ENCODE measurements at places on chromosomes 12 and 14.

GRCh38 chr14:29892327-29892726, 35.3 kb downstream of the PRKD1 start:
- no peak for DNase-seq

GRCh38 chr14:30874120-30874998, at the start of gene COCH:
TSS of gene COCH (plus strand) at chr14:30874559. CDS start at chr14:30874939, 380 bp downstream.
- DNase-seq: peak; percentile 47

DNA sequence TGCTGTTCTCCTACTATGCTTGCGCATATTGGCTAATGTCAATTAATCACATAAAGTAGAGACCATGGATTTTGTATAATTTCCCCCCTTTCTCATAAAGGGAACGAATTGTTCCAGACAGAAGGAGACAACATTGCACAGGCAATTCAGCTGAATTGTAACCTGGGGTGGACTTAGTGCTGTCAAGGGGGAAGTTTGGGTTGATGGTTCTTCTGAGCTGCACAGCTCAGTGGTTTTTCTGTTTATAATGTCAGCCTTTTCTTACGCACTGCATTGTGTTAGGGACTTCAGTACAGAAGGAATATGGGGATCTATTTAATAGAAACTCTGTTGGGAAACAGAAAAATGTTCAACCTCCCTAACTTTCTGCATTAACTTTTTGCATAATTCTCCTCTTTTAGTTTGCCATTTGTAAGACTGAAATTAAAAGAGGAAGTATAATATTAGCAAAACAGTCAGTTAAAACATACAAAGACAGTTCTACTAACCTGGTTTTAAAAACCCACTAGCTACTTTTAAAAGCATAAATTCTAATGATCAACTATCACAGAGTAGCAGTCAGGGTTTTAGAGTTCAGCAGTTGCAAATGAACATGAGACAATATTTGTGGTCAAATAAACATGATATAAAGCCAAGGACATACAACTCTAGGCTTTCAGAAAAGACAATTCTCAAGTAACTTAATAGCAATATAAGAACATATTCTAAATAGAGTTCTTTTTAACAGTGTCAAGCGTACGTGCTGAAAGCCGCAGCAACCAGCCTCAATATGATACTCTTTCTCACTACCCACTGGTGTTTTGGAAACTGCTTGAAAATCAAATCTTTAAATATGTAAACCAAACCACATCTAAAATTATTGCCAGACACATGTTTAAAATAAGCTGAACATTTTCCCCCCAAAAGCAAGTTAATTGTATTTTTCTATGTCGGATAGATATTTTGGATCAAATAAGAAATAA, 393.0 kb downstream of the FSCB start:
- DNase-seq: no peak

GRCh38 chr12:47967461-47968321, 4.3 kb downstream of the TMEM106C start:
- DNase-seq: no peak

- no peak for DNase-seq
Measured at GRCh38 chr14:56357428-56357827, 222.2 kb upstream of the TMEM260 start.

- no peak for DNase-seq
Measured at GRCh38 chr12:93536111-93536765, 36.2 kb upstream of the SOCS2 start.

DNA sequence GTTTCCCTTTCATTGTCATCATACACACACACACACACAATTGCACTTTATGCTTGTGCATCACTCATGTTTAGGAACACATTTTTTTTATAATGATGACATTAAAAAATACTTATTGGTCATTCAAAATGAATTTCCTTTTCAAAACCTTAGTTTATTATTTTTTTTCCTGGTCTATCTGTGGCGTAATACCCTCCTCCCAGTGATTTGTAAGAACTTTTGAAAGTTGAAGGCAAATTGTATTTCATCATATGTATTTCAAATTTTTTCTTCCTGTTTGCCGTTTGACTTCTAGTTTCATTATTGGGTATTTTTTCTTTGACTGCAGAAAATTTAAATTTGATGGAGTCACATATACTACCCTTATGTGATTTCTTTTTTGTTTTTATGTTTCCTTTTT, 2.5 kb upstream of the LRRK2 start:
- DNase-seq: no peak

DNA sequence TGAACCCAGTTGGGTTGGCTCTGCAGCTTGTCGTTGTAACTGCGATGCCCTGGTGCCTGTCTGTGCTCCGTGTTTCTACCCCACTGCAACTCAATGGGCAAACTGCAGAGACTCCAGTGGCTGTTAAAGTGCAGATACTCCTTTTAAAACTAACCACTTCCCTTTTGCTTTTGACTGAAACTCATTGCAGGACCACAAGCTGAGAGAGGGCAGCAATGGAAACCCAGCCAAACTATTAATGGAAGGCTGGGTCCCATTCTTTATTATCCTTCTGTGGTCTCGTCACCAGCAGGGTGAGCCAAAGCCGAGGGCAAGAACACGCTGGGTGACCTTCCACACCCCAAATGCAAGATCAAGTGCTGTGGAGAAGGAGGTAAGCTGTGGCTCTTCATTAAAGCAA, 910.4 kb downstream of the VRK1 start:
- DNase-seq: no peak

Measured in right lobe of liver (tissue), 6 donors.